Urothelium cell line (cell line): ENCODE measurements at places on chromosomes 11 and 22.

DNA sequence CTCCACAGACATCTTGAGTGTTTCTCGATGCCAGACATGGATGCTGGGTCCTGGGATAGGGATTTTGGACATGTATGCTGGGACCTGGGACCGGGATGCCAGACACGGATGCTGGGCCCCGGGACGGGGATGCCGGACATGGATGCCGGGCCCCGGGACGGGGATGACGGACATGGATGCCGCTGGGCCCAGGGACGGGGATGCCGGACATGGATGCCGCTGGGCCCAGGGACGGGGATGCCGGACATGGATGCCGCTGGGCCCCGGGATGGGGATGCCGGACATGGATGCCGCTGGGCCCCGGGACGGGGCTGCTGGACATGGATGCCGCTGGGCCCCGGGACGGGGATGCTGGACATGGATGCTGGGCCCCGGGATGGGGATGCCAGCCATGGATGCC lies 97.1 kb upstream of the NNMT start:
- no peak for DNase-seq

- DNase-seq, result no peak
Measured at GRCh38 chr22:44051961-44052360, 27.9 kb downstream of the PARVB start.

- DNase-seq, result no peak
Measured at GRCh38 chr11:124346311-124346955, 26.4 kb upstream of the OR8D2 start.

GRCh38 chr22:41411021-41411851 lies 29.5 kb downstream of the TEF start:
- DNase-seq, result no peak

DNA sequence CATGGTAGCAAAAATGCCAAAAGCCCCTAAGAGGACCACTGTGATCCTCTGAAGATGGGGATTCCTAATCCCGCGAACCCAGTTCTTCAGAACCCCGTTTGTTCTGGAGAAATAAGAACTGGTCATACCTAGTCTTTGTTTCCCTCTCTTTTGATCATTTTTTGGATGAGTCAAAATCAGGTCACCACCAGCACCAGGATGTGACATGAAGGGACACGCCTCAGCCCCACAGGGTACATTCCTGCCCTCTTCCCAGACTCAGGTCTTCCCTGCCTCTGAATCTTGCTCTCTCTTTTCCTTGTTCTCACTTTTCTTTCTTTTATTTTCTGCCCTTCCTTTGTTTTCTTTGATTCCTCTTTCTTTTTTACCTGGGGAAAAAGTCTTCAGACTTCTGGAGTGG lies 14.6 kb upstream of the ANO1 start:
- no peak for DNase-seq

DNA sequence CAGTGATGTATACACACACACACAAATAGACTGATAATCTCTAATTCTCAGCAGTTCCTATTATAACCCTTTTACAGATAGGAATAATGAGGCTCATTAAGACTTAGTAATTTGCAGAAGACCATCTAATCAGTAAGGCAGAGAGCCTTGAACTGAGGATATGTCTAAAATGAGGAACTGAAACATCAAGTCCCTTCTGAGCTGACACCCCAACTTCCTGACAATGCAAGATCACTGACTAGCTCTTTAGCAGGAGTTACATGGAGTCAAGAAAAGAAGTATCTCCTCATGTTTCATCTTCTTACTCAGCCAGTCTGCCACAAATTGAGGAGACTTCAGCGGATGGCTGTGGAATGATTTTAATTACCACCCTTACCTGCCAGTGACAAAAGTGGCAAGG lies 193.0 kb downstream of the MSANTD4 start:
- DNase-seq, result no peak

DNA sequence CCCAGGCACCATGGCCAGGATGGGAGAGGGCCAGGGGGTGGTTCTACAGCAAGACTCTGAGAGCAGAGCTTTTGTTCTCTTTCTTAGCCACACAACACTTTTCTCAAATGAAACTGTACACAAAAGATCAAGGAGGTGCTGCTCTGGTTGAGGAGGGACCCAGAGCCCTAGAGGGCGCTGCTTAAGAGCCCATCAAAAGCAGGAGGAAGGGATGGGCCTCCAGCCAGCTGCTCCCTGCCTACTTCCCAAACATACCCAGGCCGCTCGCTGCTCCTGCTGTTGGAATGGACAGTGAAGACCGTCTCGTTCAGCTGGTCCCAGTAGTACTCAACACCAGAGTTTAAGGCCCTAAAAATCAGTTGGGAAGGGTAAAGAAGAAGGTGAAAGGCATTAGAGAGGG lies 18.4 kb upstream of the CHRM4 start:
- no peak for DNase-seq

- no peak for DNase-seq
Measured at GRCh38 chr11:78048561-78048960, 15.1 kb upstream of the THRSP start.

- no peak for DNase-seq
Measured at GRCh38 chr11:121581607-121582006, 128.8 kb upstream of the SORL1-AS1 start.

DNA sequence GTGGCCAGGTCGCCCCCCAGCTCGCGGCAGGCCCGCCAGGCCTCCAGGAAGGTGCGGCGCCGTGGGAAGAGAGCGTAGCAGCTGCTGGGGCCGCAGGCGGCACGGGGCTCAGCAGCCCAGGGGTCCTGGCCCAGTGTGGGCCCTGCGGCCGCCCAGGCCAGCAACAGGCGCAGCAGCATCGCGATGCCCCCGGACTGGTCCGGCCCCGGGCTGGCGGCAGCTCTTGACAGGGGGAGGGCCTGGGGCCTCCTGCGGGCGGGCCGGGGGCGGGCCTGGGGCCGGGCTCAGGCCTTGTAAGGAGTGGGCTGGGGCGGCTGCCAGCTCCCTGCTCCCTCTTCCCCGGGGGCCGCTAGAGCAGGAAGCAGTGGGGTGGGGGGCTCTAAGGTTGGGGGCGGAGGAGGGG lies at the start of gene CD248:
Gene CD248 (minus strand): TSS at position 196 of the 403 bp plus-strand sequence. CDS start 17 bp downstream, at position 179.
- DNase-seq, result no peak

- DNase-seq, result no peak
Measured at GRCh38 chr11:106277484-106277883, 200.0 kb downstream of the AASDHPPT start.

DNA sequence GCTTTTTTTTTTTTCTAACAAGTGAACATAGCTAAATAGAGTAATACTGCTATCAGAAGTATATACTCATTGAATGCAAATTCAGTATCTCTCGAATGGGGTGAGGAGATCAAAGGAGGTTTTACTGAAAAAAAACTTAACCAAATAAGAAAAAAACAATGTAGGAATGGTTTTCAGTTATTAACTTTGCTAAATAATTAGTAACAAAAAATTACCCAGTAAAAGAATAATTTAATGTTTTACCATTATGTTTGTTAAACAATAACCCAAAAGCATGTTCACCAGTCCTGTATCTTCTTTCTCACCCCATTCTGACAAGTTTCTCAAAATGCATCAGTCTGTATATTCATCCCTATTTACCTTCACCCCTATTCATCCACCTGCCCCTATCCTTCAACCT lies 22.6 kb upstream of the CTSC start:
- no peak for DNase-seq

DNA sequence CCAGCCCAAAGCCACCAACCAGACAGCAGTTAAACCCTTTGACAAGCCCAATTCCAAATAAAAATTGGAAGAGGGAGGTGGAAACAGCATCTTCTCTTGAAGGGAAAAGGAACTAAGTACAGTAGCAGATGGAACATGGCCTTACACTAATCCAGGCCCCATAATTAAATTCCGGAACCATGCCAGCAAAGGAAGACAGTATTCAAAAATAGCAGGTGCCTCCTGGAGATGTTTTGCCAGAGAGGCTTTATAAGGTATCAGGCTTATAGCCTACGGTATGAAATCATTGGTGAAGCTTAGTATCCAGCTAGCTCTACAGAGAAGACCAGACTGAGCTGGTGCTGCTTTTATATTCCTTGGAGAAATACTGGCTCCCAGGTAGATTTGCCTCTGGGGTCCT lies 344.1 kb upstream of the API5 start:
- no peak for DNase-seq
